ENCODE measurements at places on chromosomes 7 and 10. TPM values are rescaled to one million over a fixed set of nuclear protein-coding genes. Genes with fewer than 3 reads are reported as not detected.
A peak's percentile ranks its signal among the peaks of the same experiment; 100 is the strongest.

DNA sequence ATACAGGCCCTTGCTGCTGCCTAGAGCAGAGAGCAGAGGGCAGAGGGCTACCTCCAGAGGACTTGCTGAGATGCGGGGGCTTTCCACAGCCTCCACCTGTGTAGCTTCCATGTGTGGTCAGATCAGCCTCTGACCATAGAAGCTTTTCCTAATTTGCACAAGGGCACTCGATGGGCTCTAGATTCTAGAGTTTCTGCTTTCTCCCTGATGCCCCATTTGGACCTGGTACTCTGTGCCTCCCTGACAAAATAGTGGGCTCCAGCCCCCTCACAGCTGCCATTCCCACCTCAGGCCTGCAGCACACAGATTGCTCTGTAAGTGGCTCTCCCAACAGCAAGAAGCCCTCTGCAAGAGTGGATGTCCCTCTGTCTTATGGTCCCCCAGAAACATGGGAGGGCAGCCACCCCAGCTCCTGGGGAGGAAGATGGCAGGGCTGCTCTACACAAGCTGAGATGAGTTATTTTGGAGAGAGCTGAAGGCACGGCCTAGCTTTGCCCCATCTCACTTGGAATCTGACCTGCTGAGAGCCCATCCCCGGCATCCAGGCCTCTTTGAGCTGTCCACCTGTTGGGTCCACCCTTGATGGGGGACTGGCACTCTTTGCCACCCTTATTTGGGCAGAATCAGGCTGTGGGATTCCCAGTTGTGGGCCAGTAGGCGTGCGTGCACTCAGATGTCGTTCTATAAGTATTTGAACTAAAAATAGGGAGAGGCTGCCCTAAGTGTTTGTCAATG lies 16.7 kb downstream of the TMEM273 start:
- H3K36me3 ChIP-seq: no peaks in the 10 kb centered on the region
- H3K27me3 ChIP-seq: peaks cover 5% of the 10 kb centered on the region
- no peak overlapping the region for H3K27ac ChIP-seq
- no peak overlapping the region for H3K4me3 ChIP-seq

- DNase-seq: no peak
- H3K27me3 ChIP-seq: peaks cover 5% of the 10 kb centered on the region
- H3K27ac ChIP-seq: no peak overlapping the region
- H3K4me1 ChIP-seq: no peaks in the 10 kb centered on the region
- no peaks in the 10 kb centered on the region for H3K36me3 ChIP-seq
These were observed 292.5 kb downstream of the GFRA1 start for GRCh38 chr10:115980470-115980869.

- peaks cover 38% of the 10 kb centered on the region for H3K27me3 ChIP-seq
- H3K4me3 ChIP-seq: peak overlapping the region; percentile 50
- no peak for DNase-seq
- H3K4me1 ChIP-seq: peaks cover 64% of the 10 kb centered on the region
- H3K36me3 ChIP-seq: peaks cover under 1% of the 10 kb centered on the region
- H3K27ac ChIP-seq: no peak overlapping the region
These were observed 1.2 kb downstream of the HMX2 start for GRCh38 chr10:123149162-123149567.

GRCh38 chr10:50931948-50932431 lies 46.6 kb upstream of the A1CF start:
- peaks cover 6% of the 10 kb centered on the region for H3K27me3 ChIP-seq
- no peaks in the 10 kb centered on the region for H3K4me1 ChIP-seq
- no peak overlapping the region for H3K4me3 ChIP-seq
- no peaks in the 10 kb centered on the region for H3K36me3 ChIP-seq
- H3K27ac ChIP-seq: no peak overlapping the region
- no peak for DNase-seq

DNA sequence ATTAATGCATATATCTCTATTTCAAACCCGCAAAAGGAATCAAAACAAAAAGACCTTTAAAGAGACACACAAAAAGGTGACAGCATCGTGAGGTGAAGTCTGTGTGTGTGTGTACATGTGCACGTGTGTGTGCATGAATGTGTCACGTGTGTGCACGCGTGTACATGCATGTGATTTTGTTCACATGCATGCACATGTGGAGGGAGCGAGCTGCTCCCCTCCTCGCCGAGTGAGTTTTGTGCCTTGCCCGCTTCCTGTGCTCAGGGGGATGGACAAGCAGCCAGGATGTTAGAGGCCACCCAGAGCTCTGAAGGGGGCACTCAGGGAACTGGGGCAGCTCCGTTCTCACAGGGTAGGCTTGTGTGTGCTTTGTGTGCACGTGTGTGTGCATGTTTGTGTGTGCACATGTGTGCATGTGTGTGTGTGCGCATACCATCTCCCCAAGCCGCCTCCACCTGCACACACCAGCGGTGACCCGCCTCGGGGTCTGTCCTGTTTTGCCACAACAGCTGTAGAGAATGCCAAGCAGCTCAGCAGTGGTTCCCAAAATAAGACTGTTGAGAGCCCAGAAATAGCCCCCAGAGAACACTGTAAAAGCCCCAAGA lies 191.2 kb downstream of the PTPRN2 start:
- no peak overlapping the region for H3K4me3 ChIP-seq
- H3K4me1 ChIP-seq: no peaks in the 10 kb centered on the region
- no peak for DNase-seq
- H3K27me3 ChIP-seq: no peaks in the 10 kb centered on the region
- H3K27ac ChIP-seq: no peak overlapping the region

GRCh38 chr10:116113721-116114501 lies 159.1 kb downstream of the GFRA1 start:
- H3K4me3 ChIP-seq: no peak overlapping the region
- DNase-seq: no peak
- H3K36me3 ChIP-seq: no peaks in the 10 kb centered on the region
- no peak overlapping the region for H3K27ac ChIP-seq

Gene SKIDA1
- not detected for total RNA-seq

Measured in activated naive CD4-positive, alpha-beta T cell treated with anti-CD3 and anti-CD28 coated beads for 36 hours (primary cell).